ENCODE measurements at places on chromosomes 7 and 10. TPM values are rescaled to one million over a fixed set of nuclear protein-coding genes. Genes with fewer than 3 reads are reported as not detected.

- no peak for DNase-seq
These were observed 499.8 kb downstream of the PLXNA4 start for GRCh38 chr7:132076301-132077035.

ZSCAN21 gene
- total RNA-seq = 20.2 TPM

- peak; percentile 32 for DNase-seq
These were observed 8.1 kb downstream of the ADCY1 start for GRCh38 chr7:45582136-45582749.

- DNase-seq = no peak
These were observed 4.2 kb upstream of the TES start for GRCh38 chr7:116206141-116206540.

DNA sequence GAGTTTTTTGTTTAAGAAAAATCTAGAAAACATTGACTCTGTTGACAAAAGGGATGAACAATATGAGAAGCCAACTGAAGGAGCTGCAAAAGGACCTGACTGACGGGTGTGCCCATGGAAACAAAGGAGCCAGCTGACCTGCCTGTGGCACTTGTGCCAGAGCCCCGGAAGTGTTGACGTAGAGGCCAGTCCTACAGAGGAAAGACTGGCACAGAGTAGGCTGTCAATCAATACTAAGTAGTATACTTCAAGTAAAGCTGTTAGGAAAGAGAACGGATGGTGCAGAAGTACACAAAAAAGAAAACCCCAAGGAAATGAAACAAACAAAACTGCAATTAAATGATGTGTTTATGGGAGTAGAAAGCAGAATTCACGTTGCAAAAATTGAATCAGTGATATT, 19.0 kb upstream of the ABI1 start:
- DNase-seq = peak; percentile 62

DNA sequence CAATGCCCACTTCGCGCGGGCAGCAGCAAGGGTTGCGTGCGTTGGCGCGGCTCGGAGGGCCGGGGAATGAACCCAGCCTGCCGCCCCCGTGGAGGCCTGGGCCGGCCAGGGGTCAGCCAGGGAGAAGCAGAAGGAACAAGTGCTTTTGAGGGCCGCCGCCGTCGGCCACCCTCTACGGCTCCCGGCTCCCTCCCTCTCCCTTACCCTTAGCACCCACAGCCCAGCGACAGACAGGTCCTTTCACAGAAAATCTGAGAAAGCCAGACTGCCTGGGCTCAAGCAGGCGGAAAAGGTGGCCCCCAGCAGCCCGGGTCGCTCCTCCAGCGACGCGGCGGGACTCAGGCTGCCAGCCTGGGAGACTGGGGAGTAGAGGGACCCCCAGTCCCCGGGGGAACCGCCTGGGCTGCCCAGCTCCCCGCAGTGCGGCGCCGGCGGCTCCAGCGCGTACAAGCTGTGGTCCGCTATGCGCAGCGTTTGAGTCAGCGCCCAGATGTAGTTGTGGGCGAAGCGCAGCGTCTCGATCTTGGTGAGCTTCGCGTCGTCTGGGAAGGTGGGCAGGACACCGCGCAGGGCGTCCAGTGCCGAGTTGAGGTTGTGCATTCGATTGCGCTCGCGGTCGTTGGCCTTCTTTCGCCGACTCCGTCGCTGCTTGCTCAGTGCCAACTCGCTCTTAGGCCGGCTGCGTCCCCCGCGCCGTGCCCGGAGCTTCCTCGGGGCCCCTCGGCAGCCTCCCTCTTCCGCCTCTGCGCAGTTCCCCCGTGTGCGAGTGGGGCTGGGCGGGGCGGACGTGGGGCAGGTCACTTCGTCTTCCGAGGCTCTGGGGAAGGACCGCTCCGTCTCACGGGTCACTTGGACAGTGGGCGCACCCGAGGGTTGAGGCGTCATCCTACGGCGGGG, 815 bp downstream of the NEUROG3 start:
- DNase-seq = no peak

TFR2 gene
- total RNA-seq = 0.26 TPM

DNA sequence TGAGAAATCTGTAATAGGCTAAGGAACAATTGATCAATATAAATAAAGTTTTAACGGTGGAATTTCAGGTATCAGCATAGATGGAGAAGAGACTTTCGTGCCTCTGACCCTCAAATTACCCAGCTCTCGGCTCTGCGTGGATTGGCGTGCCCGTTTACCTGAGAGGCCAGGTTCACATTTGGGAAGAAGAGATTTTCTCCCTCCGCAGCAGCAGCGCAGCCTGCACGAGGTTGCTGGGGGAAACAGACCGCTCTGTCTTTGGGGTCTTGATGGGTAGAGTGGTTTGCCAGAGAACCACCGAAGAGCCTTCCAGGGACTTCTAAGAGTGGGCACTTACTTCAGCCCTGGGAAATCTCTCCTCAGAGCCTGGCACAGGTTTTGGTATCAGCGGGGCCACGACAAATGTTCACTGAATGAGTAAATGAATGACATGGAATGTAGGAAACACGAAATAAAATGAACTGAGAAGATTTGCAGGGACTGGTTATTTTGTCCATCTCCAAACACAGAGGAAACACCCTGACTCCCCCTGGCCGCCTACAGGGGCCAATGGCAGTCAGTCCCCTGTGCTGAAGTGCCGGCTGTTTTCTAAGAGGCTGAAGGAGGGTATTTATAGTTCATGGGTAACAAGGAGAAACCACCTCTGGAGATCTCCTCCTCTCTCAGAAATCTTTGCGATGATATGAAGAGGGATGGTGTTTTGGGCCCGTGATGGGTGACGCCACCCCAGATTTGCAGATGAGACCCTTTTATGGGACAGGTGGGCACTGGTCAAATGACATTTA, 338.5 kb downstream of the ADARB2 start:
- no peak for DNase-seq

- DNase-seq = no peak
These were observed 18.3 kb upstream of the TNRC18 start for GRCh38 chr7:5441840-5442503.

DNA sequence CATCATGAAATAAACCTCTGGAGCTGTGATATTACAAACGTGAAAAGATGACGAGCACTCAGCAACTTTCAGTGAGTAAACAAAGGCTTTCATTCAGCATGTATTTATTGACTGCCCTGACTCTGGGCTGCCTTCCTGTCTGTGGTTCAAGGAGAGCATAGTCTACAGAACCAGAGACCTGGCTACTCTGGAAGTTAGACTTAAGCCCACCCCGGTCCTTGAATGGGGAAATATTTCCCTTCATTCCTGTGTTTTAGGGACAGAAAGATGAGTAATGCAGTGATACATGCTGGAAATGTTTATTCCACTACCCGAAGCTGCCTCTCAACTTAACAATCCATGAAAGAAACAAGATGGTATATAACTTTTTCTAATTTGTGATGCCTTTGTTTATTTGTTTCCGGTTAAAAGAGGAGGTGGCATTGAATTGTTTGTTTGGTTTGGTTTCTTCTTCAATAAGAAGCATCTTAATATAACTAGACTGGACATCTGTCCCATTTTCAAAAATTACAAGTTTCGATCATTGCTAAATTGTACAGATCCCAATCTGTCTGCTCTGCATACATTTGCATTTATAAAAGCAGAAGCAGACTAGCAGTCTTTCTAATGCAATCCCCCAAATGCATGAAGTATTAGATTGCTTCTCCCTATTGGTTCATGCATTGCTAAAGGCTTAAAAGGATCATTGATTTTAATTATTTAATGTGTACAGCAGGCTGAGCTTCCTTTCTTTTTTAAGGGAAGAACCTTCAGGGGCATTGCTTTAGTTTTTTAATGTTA, 57.7 kb downstream of the TRUB1 start:
- no peak for DNase-seq

- no peak for DNase-seq
These were observed 108.6 kb downstream of the NRCAM start for GRCh38 chr7:108347616-108348015.

DNA sequence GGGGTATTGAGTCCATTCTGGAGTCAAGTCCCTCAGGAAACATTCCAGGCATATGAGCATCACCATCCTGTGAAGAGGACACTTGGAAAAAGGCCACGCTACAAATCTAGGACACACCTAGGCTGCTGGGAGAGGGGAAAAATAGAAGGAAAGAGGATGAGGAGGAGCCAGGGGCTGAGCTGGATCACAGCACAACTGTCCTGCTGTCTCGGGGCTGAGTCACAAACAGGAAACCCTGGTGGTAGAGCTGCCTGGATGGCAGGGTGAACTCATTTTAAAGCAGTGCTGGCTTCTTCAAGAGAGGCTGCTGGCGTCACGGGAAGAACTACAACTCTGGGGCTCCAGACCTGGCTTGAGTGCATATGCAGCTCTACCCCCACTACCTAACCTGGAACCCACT, 151.5 kb downstream of the RNF216 start:
- no peak for DNase-seq

GRCh38 chr10:29850371-29850770, 209.0 kb downstream of the JCAD start:
- no peak for DNase-seq

NXPH1 gene
- total RNA-seq = not detected

GPR26 gene
- total RNA-seq = not detected

PMPCB gene
- total RNA-seq = 38.6 TPM

DNA sequence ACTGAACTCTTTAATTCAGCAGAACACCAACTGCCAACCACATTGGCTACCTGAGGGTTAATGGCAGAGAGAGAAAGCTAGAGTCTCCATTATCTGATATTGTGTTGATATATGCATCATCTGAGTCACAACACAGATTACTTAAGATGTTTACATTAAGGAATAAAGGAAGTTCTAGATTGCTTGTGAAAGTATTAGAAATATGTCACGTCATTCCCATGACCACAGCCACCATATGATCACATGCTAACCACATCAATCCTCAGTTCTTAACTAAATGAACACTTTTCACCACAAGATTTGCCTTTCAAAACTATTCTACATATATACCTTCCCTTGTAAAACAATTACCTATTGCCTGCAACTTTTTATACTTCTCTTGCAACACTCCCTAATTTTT, 337.9 kb downstream of the FGFR2 start:
- no peak for DNase-seq

SLC18A3 gene
- total RNA-seq = not detected

DNA sequence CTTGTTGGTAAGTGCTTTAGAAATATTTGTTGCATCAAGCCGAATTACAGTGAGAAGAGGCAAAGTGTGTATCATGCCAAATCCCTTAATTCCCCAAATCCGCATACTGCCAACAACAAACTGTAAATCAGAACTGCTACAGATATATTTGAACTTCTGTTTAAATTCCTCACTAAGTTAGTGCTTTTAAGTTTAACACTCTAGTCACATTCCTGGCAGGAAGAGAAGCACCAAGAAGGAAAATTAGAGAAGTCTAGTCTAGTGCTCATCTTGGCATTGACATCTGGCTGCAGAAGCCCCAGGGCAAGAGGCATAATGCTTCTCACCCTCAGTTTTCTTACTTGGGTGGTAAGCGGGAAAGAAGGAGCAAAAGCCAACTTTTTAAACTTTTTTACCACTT, 343.5 kb downstream of the GPR37 start:
- no peak for DNase-seq

DNA sequence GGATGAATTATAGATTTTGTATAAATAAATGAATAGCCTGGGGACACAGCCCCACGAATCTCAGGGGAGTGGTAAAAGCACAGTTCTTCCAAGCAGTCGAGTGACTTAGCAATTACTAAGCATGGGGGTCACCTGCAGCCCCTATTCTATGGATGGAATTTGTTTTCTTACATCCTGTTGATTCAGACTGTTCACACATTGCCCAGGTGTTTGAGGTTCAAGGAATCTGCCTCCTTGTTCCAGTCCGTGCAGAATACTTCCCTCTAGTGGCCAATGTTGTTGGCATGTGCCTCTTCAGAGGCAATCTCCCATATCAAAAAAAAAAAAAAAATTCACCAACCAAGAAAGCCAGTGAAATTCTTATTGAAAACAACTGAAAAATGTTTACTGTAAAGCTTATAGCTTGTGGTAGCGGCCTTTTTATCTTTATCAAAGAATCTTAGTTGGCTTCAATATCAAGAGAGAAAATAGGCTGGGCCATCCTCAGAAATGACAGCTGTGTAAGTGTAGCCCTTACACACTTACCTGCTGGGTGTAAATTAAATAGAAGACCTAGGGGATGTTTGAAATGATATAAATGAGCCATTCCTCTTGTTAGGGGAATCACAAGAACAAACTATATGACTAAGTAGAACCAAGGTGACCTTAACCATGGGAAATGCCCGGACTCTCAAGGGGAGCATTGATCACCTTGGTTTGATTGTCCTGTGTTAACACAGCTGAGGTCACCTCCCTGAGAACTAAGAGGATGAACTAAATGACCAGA, 7.8 kb downstream of the LIPM start:
- peak; percentile 21 for DNase-seq

DNA sequence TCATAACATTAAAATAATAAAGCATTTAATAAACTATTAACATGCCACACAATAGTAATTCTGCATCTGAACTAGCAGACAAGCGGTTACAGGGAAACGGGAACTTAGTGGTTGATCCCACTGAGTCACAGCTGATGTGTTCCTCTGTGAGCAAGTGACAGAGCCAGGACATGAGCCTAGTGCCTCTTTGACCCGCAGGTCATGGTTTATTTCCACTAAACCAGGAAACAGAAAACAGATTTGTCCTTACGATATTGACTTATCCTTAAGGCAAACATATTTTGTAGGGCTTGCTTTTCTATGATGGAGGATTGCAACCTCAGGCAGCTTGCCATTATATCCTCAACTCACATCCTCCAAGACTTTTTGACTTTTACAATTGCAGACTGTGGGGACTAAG, 987.3 kb downstream of the CCSER2 start:
- no peak for DNase-seq

DNA sequence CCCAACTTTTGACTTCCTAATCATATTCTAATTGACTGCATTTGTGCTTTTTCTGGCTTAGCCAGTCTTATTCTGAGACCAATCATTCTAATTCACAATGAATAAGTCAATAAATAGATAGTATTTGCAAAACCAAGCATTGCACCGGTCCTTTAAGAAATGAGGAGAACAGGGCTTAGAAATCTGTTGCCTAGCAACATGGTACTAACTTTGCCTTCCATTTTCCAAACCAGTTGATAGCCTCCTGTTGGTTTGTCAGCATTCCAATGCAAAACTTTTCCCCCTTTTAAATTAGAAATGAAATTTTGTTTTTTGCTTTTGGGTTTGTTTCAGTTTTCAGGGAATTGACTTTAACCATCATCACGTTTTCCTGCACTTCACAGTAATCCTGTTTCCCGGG, 603.5 kb upstream of the NRP1 start:
- no peak for DNase-seq

DNA sequence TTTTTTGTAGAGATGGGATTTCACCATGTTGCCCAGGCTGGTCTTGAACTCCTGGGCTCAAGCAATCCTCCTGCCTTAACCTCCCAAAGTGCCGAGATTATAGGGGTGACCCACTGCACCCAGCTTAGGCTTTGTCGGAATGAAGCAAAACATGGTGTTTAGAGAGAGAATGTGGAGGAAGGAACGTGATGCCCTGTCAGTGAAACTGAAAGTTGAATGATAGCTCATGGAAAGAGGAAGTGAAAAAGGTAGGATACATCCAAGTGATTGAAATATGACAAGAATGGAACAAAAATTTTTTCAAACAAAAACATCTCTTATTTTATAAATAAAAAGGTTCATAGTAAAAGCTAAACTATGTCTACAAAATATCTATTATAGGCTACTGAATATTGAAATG, 5.9 kb downstream of the AKAP9 start:
- no peak for DNase-seq

FANK1 gene
- 1.0 TPM for total RNA-seq

GRCh38 chr7:4113976-4114375, 568.1 kb upstream of the FOXK1 start:
- no peak for DNase-seq

KLF6 gene
- 294 TPM for total RNA-seq

- DNase-seq = no peak
These were observed 249.9 kb downstream of the IPMK start for GRCh38 chr10:58017719-58018367.
